ENCODE measurements at places on chromosomes 16 and 17.

DNA sequence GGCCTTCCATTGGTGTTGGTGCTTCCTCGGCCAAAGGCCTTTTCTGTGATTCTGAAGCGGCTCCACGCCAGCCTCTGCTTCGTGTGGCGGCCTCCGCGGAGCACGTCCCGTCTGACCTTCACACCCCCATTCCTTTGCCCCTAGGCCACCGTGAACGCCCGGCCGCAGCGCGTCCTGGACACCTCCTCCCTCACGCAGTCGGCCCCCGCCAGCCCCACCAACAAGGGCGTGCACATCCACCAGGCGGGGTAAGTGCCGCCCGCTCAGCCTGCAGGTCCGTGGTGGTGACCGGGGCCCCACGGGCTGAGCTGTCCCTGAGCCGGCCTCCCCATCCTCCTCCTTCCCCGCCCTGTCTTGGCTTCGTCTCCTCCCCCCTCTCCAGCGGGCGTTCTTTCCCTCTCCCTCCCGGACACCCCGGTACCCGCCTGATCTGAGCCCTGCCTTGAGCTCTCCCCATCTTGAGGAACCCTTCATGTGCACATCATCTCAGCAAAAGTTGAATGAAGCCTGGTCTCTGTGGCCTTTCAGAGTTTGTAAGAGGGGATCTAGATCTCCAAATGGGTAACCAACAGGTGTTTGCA lies 69.0 kb upstream of the CHMP6 start:
- DNase-seq: no peak

DNA sequence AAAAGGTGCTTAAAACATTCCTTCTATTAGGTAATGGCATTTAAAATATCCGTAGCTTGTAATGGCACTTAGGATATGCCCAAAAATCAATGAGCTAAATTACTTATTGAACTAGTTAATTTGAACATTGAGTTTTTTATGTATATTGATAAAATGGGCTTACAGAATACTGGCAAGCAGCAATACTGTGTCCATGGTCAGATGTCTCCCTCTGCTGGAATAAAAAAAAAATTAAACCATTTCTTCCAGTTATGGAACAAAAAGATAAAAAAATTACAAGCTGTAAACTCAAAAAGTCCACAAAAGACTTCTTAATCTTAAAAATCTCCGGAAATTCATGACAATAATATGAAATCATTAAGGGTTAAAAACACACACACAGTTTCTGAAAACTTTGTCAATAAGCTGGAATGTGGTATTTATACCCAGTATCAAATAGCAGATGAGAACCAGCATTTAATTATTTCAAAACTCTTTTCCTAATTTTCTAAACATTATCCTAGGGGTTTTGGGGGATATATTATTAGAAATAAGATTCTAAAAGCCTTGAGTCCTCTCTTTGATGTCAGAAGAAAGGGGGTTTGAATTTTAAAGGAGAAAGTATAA lies 21.5 kb upstream of the PSMD7 start:
- no peak for DNase-seq

DNA sequence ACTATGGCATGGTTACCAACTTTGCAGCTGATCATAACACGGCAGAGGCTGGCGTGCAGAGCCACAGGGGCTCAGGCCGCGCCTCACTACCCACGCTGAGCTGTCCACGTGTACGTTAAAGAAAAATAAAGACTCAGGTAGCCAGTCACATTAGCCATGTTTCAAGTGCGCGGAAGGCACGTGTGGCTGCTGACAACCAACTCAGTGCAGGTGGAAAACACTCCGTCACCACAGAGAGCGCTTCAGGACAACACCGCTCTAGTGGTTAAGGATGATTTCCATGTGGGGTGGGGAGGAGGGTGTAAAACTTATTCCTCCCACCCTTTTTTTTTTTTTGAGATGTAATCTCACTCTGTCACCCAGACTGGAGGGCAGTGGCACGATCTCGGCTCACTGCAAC lies 33.8 kb downstream of the ZCCHC14 start:
- no peak for DNase-seq

DNA sequence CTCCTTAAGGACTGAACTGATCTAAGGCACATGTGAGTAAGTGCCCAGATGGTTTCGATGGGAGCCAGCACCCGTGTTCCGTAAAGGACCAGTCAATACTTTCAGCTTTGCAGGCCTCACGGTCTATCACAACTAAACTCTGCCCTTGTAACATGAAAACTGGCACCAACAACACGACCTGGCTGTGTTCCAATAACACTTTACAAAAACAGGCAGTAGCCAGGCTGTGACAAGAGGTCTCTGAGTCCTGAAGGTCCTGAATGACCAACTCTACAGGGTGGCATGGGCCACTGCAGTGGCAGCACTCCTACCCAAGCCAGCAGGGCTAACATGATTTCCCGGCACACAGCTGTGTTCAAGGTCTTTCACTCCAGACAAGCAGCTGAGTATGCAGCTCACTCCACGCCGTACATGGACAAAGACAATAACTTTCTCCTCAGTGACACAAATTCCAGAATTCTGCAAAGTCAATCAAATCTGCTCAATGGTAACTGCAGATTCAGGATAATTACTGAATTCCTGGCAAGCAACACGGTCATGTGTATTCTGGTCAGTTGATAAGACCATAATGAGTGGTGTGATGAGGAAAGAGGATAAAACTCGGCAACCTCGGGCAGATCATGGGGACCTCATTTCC lies 15.3 kb downstream of the NPLOC4 start:
- DNase-seq: no peak

Measured in tibial artery (tissue), 4 donors.